Keratinocyte (primary cell): ENCODE measurements at places on chromosomes 16 and 17.

DNA sequence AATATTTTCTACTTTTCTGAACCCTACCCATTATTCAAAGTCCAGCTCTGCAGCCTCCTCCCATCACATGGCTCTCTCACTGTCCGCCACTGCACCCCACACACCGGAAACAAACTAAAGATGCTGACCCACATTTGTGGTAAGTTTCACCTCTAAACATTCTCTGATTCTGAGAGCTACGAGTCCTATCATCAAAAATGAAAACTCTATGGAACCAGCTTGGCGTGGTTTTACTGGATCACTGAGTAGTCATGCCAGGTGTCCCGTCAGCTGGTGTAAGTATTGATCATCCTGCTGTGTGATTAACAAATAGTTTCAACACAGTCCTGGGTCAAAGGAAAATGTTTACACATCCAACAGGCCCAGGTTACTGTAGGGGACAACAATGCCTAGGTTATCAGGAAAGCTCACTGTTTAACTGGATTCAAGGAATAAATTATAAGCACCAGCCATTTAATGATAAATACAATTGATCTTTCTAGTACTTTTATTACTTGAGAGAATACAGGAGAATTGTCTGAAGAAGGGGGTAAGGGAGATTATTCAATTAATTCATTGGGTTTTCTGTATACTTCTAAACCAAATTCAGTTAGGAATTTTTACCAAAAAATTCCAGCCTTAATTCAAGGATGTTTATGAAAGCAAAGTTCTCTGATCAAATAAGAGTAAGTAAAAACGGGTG is 33.9 kb downstream of the CYTH1 start:
- DNase-seq, result no peak

- DNase-seq, result no peak
These were observed 233.0 kb downstream of the MSI2 start for GRCh38 chr17:57489321-57489720.

DNA sequence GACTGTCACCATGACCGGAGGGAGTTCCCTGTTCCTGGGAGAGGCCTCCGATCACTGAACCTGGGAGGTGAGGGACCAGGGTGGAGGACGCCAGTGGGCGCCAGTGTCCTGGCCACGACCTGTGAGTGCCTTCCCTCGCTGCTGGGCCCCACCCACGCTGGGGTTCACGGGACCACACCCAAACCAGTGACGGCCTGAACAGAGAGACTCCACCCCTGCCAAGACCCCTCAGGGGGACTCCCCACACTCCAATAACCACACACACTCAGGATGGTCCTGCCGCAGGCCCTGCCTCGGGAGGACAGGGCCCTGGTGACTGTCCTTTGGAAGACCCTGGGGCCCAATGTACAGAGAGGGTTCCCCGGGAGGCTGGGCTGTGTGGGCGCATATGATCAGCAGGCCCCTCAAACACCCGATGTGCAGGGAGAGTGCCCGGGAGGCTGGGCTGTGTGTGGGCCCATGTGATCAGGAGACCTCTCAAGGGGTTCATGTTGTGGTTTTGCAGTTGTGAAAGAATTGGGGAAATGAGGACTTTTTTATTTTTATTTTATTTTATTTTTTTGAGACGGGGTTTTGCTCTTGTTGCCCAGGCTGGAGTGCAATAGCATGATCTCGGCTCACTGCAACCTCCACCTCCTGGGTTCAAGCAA is 26.6 kb downstream of the TPSD1 start:
- no peak for DNase-seq

- no peak for DNase-seq
These were observed 10.5 kb downstream of the TMIGD1 start for GRCh38 chr17:30323262-30323894.

DNA sequence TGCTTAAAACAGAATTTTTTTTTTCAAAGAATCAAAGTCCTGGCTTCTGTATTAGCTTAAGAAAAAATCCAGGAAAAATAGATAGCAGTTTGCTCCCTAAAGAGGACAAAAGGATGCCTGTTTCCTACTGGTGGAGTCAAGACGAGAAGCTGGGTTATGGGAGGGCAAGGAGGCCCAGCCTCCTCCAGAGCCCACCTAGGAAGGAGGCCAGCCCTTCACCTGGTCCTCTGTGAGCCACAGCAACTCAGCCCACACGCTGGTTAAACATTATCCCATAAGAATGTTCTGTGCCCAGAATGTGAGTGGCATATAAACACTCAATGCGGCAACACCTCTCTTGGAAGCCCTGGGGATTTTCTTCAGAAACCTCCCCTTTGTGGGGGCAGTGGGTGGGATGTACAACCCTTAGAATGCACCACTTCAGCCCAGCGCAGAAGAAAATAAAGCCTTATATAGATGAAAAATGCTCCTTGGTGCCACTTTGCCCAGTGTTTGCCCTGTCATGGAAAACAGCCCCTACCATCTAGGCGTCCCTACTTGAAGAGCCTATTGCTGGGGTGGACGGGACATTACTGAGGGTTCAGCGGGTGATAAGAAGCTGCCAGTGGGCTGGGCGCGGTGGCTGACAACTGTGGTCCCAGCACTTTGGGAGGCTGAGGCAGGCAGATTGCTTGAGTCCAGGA is 48.0 kb downstream of the TEKT5 start:
- DNase-seq, result no peak

- DNase-seq, result no peak
These were observed 174.4 kb downstream of the CPPED1 start for GRCh38 chr16:12629271-12629670.

GRCh38 chr17:21212826-21213637 is 929 bp downstream of the TMEM11 start:
- no peak for DNase-seq

DNA sequence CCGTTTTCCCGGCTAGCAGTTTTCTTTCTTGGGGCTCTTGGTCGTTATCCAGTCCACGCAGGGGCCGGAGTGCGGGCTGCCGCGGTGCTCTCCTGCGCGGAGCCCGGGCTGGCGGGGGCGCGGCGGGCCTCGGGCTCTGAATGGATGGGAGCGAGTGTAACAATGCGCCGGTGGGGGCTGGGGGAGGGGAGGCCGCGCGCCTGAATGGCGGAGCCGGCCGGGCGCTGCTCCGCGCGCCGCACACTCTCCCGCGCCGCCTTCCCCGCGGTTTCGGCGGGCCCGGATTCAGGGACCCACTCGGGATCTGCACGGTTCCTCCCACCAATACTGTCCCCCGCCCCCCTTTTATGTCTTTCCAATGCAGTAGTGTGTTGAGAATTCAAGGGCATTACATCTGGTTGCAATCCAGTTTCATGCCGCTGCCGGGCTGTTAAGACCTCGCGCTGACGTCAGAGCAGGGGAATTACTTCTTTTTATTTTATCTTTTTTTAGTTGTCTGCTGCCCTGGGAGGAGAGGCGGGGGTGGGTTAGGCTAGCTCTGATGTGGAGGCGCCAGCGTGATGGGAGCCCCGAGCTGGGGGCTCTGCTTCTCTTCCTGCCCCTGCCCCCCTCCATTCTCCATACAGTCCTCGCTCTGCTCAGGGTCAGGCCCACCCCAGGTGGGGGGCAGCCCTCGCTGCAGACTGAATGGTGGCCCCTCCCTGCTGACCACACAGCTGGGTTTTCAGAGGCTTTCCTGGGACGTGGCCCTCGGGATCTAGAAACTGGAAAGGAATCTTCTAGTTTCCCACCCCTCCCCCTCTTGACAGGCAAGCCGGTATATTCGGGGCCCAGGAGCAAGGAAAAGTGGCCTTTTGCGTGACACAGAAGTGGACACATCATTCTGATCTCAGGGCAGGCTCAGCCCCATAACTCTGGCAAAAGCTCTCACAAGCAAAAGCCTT is 1.8 kb downstream of the RAI1 start:
- DNase-seq, result no peak

GRCh38 chr16:28534542-28535373 is 4.0 kb downstream of the NUPR1 start:
- no peak for DNase-seq

- no peak for DNase-seq
These were observed 53.7 kb downstream of the CACNG1 start for GRCh38 chr17:67098006-67098405.

- DNase-seq, result no peak
These were observed 72.0 kb downstream of the CMIP start for GRCh38 chr16:81516478-81517149.

- DNase-seq, result no peak
These were observed 71.1 kb downstream of the N4BP1 start for GRCh38 chr16:48538746-48539484.
